Glutamatergic neuron (in vitro differentiated cells): ENCODE measurements at places on chromosomes 2 and 18.

DNA sequence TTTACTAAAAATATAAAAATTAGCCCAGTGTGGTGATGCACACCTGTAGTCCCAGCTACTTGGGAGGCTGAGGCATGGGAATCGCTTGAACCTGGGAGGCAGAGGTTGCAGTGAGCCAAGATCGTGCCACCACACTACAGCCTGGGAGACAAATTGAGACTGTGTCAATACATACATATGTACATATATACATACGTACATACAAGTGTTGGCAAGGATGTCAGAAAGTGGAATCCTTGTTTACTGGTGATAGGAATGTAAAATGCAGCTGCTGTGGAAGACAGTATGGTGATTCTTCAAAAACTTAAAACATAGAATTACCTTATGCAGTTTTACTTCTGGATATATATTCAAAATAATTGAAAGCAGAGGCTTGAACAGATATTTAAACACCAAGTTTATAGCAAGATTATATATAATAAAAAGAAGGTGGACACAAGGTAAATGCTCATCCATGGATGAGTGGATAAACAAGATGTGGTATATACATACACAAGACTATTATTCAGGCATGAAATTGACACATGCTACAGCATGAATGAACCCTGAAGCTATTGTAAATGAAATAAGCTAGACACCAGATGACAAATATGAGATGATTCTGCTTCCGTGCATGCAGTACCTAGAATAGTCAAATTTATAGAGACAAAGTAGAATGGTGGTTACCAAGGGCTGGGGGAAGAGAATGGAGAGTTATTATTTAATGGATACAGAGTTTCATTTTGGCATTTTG is 43.2 kb downstream of the CCDC138 start:
- DNase-seq: no peak

DNA sequence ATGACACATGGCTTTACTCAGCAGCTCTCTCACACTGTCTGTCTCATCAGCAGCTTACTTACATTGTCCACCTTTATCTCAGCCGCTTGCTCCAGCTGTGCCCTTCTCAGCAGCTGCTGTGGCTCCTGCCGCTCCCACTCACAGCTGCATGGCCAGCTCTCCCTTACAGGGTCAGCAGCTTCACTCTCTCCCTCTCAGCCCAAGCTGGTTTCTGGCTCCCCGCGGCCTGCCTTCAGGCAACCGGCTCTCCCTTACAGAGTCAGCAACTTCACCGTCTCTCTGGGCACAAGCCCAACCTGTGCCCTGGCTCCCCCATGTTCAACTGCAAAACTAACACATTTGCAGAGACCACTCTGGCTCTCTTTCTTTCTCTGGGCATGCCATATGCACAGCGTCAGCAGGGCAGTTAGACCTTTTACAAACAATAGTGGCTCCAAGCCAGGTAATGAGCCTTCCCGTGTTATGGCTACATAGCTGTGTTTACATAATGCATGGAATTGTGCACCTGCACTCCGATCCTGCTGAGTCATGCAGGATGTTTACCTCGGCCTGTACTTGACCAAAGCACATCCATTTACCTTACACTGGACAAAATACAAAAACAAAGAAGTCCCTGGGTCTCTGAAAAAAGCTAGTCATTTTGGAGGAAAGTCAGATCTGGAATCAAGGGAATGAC is 167.3 kb downstream of the DOK6 start:
- no peak for DNase-seq

GRCh38 chr2:80329491-80329890 is 24.9 kb upstream of the LRRTM1 start:
- no peak for DNase-seq

GRCh38 chr18:22265838-22266237 is 96.4 kb downstream of the GATA6 start:
- DNase-seq: no peak

- no peak for DNase-seq
These were observed 32.2 kb downstream of the RFX8 start for GRCh38 chr2:101442667-101443061.

- no peak for DNase-seq
These were observed 49.8 kb downstream of the PLB1 start for GRCh38 chr2:28545590-28546200.
